ENCODE measurements at places on chromosomes 3 and 15.

DNA sequence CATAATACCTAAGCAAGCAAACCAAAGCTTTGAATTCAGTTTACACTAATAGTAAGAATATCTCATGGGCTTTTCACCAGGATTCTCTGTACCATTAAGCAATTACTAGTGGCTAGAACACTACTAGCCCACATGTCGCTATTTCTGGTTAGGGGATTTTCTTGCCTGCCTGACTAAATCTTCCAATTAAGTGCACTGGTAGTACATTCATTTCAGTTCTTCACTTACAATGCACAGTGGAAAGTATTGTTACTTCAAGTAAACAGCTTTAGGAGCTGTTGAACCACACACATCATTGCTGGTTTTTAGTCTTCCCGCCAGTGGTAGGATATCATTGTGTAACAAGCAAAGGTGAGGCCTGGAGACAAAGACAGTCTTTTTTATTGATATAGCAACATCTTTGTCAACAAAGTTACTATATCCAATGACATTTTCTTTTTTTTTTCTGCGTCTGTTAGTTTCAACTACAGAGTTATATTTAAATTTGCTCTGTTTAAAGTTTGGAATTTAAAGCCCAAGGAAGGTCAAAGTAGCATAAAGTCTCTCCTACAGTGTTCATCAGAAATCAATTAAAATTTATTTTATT, 826.8 kb upstream of the NR2F2 start:
- no peak for DNase-seq

DNA sequence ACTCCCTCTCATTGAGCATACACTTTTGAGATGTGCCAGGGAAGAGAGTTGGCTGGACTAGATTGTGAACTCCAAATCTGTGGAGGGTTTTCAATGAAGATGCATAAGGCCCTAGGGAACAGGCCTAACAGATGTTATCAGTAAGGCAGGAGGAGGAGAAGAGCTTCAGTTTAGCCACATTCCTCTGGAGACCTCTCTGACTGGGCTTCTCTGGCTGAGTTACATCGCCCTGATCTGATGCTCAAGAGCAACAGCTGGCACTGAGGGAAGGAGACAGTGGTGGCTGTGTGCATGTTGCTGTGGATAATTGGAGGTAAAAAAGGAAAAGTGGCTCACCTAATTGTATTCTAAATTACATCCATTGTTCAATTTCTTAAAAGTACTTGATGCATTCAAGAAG, 206.4 kb upstream of the CFAP20DC start:
- no peak for DNase-seq

DNA sequence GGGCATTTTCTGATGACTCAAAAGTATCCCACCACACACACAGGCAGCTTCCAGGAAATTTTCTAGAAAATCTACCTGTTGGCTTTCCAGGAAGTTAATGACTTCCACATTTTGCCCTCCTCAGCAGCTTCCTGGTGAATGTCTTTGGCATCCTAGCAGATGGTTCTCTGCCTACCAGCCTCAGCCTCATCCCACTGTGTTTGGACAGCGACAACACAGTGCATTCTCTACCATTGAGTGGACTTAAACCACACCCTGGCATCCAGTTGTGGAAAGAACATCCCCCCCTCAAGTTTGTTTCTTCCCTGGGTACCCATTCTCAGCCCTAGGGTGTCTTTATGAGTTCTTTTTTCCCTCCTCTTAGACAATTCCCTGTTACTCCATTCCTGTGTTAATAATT, 50.8 kb upstream of the GADL1 start:
- DNase-seq = no peak

- DNase-seq = peak; percentile 85
These were observed 133.7 kb upstream of the MB21D2 start for GRCh38 chr3:193051314-193051713.

DNA sequence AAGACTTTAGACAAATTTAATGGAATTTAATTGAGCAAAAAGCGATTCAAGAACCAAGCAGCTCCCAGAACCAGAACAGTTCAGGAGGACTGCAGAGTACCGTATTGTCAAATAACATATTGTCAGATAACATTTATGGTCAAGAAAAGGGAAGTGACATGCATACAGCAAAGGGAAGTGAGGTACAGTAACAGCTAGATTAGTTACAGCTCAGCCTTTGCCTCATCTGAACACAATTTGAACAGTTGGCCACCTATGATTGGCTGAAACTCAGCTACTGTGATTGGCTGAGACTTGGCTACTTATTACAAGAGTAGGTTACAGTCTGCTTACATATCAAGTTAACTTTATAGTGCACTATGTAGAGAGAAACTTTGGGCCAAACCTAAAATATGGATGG, 21.9 kb downstream of the ZFAND6 start:
- DNase-seq = no peak

GRCh38 chr15:64001148-64001547, 45.1 kb downstream of the DAPK2 start:
- DNase-seq = no peak

GRCh38 chr15:64502551-64502950, 42.2 kb downstream of the ZNF609 start:
- no peak for DNase-seq

GRCh38 chr3:136730595-136731273, 21.4 kb downstream of the STAG1 start:
- no peak for DNase-seq

GRCh38 chr15:63389902-63390670, 8.4 kb upstream of the CA12 start:
- DNase-seq = no peak

DNA sequence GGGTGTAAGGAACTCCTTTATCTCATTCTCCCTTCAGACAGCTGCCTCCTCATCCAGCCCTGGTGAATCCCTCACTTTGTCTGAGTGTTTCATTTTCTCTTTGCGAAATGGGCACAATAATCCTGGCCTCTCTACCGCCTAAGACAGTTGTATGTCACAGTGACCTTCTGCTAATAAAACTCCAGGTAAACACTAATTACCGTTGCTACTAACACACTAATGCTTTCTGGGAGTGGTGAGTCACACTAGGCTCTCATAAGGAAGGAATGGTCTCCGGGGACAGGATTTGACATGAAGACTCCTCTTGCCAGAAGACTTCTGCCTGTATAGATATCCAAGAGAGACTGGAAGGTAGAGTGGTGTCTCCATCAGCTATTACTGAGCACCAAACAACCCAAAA, 71.7 kb upstream of the SNRK start:
- DNase-seq = no peak

- peak; percentile 94 for DNase-seq
These were observed at the start of gene SELENOS for GRCh38 chr15:101277038-101277822. SELENOS (minus strand) TSS chr15:101277485; CDS start chr15:101277417, 68 bp downstream.

- DNase-seq = no peak
These were observed 15.9 kb upstream of the TM4SF19 start for GRCh38 chr3:196354132-196354531.

- peak; percentile 84 for DNase-seq
These were observed 2.5 kb downstream of the SCAMP2 start for GRCh38 chr15:74870436-74871215.

DNA sequence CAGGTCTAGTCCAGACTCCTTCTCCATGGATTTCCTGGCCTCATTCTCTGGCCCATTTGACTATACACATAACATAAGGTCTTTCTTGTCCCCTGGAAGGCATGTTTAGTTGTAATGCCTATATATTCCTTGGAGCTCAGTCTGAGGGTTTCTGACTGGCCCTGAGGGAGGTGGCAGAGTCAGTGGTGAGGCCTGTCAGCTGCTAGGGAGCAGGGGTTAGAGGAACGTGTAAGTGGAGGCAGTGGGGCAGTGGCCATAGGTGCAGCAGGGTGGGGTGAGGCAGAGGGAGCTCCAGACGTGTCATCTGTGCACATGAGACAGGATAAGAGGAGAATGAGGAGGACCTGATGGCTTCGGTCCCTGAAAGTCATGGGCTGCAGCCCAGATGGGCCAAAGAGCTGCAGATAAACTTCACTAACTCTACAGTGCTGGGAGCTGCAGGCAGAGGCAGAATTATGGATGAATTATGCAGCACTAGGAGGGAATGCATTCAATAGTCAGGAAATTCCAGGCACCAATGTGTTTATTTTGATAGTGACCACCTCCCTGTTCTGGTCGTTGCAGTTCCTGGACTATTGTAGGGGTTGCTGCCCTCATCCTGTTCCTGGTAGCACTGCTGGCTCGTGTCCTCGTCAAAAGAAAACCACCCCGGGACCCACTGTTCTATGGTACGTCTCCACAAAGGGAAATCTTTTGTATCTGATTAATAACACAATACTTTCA, 4.9 kb downstream of the TM6SF1 start:
- no peak for DNase-seq

GRCh38 chr15:56249092-56249491, 5.4 kb upstream of the RFX7 start:
- peak; percentile 26 for DNase-seq

- DNase-seq = no peak
These were observed 640.0 kb upstream of the CCDC54 start for GRCh38 chr3:106737265-106737664.

DNA sequence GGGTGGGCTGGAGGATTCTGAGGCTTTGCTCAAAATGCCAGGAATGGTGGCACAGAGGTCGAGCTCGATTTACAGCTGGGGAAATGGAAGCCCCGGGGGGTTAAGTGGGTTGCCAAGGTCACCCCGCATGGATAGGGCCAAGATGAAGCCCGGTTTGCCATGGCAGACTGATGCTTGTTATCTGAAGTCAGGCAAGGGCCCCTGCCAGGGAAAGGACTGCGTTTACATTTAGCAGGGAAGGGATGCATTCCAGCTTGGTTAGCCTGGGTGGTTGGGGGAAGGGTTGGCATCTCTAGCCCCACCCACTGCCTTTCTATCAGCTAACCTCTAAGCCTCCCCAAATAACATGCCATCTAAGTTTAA, 79.0 kb downstream of the RPLP1 start:
- peak; percentile 75 for DNase-seq

DNA sequence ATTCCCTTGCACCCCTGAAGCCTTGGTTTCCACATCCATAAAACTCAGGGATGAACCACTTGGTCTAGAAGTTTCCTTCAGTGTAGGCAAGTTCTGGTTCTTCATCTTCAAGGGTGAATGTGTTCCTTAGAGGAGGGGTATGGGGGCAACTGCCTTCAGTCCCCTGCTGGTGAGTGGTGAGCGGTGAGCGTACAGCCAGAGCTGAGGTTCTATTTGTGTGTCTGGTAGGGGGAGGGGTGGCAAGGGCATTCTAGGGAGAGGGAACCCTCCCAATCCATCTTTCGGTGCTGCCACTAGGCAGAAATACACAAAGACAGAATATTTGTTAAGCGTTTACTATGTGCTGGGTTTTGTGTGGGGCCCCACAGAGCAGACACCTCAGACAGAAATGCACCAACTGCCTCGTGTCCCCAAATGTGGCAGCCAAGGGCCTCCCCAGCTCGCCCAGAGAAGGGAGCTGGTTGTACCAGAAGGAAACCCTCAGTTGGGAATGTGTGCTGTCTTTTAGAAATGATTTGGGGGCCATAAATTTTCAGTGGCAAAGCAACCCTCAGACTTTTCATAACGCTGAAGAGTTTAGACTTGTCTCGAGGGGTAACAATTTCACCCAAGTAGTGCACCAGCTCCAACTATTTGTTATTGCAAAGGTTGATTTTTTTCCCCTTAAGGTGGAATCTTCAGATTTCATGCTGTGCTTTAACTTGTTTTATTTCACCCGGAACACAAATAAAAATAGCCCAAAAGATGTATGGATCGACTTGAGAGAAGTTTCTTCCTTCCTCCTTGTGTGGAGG, 137.6 kb downstream of the FBLN2 start:
- DNase-seq = no peak

- DNase-seq = no peak
These were observed 22.2 kb downstream of the POC1A start for GRCh38 chr3:52132041-52132440.

DNA sequence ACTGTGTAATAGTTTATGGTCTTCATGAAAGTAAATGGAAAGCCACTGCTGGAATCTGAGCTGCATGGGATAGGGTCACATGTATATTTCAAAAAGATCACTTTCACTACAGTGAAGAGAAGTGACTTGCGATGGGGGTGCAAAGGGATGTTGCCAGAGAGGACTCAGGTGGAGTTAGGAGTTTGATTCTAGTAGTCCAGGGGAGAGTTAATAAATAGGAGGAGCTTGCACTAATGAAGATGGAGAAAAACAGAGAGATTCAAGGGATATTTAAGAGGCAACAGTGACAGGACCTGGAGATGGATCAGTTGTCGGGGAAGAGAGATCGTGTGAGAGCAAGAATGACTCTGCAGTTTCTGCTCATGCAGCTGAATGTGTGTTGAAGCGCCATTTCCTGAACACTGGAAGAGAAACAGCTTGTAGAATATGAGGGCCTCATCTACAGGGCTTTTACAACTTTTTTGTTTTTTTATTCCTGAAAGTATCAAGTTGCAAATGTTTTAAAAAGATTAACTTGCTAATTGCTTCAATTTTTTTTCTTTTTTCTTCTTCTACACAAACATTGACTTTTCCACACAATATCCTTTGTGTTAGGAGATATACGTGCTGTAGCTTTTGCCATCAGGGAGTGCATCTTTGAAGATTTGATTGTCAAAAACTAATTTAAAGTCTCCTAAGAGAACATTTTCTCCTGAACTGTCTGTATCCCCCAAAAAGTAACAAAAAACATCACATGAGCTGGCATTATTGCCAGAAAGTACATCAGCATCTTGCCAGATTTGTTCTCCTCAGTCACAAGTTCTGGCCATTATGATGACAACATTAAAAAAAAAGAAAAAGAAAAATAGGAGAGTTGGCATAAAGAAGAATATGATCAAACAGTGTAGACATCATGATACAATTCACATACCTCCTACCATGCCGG, 37.5 kb downstream of the SETMAR start:
- no peak for DNase-seq

DNA sequence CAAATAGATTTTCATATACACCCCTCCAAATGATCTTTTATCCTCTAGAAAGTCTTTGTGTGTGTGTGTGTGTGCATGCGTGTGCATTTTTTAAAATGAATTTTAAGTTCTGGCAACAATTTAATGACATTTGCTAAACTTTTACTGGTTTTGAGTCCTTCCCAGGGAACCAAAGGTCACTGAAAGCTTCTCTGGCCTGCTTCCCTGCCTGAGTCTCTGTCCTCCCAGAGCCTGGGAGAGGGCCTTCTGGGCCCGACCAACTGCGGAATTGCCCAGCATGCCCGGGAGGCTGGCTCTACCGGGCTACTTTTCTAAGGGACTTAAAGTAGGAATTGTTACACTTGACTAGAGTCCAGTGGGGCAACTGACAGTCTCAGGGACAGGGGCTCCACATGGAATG, 7.4 kb upstream of the RBPMS2 start:
- DNase-seq = no peak

GRCh38 chr3:160757233-160758106, 1.4 kb downstream of the PPM1L start:
- peak; percentile 61 for DNase-seq

Measured in HAP-1 (cell line).